ENCODE measurements at places on chromosomes 3 and 15. TPM values are rescaled to one million over a fixed set of nuclear protein-coding genes. Genes with fewer than 3 reads are reported as not detected.

Gene MKRN3
- total RNA-seq = 0.63 TPM

Gene NUP210
- total RNA-seq = 2.8 TPM

DNA sequence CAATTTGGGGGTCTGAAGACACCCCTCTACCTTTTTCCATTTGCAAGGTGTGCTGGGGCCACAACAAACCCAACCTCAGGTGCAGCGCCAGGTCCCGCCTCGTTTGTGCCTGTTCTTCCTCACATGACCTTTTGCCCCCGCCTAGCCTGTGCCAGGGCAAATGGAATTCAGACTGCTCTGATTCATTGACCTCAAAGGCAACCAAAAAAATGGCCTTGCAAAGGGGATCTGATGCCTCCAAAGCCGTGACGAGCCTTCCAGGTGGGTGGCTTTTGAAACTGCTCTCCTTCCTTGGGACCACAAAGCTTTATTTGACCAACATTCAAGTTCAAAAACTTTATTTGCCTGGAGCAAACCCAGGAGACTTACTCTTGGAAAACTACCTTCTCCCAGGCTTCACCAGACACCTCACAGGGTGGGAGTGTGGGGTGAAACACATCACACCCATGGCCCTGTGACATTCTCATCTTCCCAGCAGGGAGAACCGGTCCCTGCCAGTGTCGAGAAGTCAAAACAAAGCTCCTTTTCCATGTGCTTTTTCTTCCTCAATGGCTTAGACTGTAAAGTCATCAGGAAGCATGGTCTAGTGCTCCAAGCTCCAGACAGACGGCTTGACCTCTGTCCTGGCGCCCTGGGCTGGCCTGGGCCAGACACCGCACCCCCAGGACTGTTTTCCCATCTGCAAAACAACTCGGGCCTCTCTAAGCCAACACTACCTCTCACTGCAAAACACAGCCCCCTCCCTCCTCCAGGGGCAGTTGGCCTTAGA is 103.9 kb upstream of the HES1 start:
- H3K27me3 ChIP-seq = peaks cover 66% of the 10 kb centered on the region
- H3K27ac ChIP-seq = no peak overlapping the region
- no peaks in the 10 kb centered on the region for H3K4me1 ChIP-seq
- H3K36me3 ChIP-seq = no peaks in the 10 kb centered on the region
- no peak overlapping the region for H3K4me3 ChIP-seq

Gene TEX55
- total RNA-seq = not detected

Gene PDCD7
- total RNA-seq = 14.5 TPM

Gene ATP8B4
- 2.5 TPM for total RNA-seq

Gene SEMA4B
- 22.7 TPM for total RNA-seq

- no peaks in the 10 kb centered on the region for H3K27me3 ChIP-seq
- no peak for DNase-seq
- H3K27ac ChIP-seq = no peak overlapping the region
- no peaks in the 10 kb centered on the region for H3K36me3 ChIP-seq
- H3K4me3 ChIP-seq = no peak overlapping the region
Observed at GRCh38 chr15:75725719-75726607, 13.3 kb upstream of the CSPG4 start.

Gene PLCH1
- 0.85 TPM for total RNA-seq

Gene CCR8
- not detected for total RNA-seq

DNA sequence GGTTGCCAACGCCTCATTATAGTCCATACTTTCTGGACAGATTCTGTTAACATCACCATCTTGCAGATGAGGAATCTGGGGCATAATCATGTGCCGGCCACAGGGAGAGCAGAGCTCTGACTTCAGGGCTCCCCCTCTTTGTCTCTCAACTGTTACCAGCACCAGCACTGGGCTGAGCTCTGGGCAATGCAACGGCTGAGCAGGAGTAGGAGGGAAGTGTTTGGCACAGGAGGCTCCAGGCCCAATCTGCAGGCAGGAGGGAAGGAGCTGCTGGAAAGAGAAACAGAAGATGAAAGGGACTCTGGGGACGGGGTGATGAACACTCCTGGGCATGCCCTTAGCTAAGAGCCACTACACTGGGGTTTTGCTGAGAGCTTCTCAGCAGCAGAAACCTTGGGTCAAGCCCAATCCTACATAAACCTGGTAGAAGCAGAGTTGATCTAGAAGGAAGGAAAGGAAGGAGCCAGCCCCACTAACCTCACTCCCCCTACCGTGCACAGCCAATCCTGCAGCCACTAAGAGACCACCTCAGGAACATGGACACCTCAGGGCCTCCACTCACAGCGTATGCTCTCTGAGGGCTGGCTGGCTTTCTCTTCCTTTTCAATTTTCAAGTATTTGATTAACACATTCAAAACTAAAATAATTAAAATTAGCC is 73.1 kb upstream of the SPATA12 start:
- H3K27ac ChIP-seq = peak overlapping the region; percentile 25
- H3K27me3 ChIP-seq = no peaks in the 10 kb centered on the region
- H3K36me3 ChIP-seq = no peaks in the 10 kb centered on the region
- H3K4me1 ChIP-seq = peaks cover 33% of the 10 kb centered on the region
- DNase-seq = no peak
- no peak overlapping the region for H3K4me3 ChIP-seq

GRCh38 chr15:66884115-66884622 is 181.2 kb upstream of the SMAD3 start:
- H3K4me1 ChIP-seq = peaks cover 58% of the 10 kb centered on the region
- H3K4me3 ChIP-seq = no peak overlapping the region
- peak overlapping the region; percentile 92 for H3K27ac ChIP-seq
- no peak for DNase-seq

Gene DUOXA1
- total RNA-seq = 0.30 TPM

Gene ADAMTSL3
- total RNA-seq = 11.9 TPM

GRCh38 chr3:128484404-128485281 is 8.4 kb downstream of the GATA2 start:
- no peak for DNase-seq
- H3K27me3 ChIP-seq = peaks cover 100% of the 10 kb centered on the region
- H3K4me3 ChIP-seq = peak overlapping the region; percentile 81

DNA sequence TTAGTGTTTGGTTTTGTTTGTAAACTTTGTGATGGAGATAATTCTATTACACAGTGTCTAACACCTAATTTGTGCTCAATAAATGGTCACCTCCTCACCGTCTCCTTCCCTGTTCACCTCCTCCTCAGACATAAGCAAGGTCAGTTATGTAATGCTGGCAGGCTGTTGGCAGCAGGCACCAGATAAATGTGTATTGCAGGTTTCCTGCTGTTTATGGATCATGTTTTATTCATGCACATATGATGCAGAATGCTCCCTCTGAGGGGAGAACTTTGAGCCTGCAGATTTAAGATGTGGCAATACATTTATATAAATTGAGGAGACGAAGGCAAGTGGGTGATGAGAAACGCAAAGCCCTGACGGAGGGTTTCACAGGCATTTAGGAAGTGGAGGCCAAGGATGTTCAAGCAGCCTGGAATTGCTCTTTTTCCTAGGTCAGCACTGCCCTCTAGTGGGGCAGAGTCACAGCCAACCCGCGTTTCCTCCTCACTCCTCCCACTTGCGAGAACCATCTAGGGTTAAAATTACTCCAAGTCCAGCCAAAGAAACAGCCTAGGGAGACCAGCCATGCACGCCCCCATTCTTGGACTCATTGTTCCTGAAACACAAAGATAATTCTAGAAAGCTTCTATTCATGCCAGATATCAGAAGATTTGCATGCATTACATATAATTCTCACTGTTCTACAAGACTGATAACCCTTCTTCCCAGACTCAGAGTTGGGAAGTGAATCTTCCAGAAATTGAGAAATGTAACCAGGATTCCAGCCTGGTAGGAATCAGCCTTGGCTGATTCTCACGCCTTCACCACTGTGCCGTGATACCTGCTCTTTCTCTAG is 228.7 kb downstream of the SLCO3A1 start:
- peak overlapping the region; percentile 74 for H3K27ac ChIP-seq
- H3K36me3 ChIP-seq = no peaks in the 10 kb centered on the region
- H3K4me1 ChIP-seq = peaks cover 33% of the 10 kb centered on the region

DNA sequence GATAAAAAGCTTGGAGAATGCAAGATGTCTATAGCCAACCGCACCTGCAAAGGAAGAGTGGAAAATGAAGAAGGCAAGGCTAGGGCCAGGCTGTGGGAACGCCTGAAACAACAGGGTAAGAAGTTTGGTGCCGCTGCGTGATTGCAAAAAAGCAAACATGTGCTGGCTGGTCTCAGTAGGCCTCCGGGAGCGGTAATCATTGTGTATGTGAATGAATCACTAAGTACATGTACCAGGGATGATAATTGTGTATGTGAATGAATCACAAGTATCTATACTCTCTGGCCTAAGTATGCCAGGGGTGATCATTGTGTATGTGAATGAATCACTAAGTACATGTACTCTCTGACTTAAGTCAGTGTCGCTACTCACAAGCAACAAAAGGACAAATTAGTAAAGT is 40.3 kb upstream of the PARL start:
- no peak overlapping the region for H3K27ac ChIP-seq
- H3K4me3 ChIP-seq = no peak overlapping the region
- H3K4me1 ChIP-seq = no peaks in the 10 kb centered on the region
- no peaks in the 10 kb centered on the region for H3K27me3 ChIP-seq
- DNase-seq = no peak

DNA sequence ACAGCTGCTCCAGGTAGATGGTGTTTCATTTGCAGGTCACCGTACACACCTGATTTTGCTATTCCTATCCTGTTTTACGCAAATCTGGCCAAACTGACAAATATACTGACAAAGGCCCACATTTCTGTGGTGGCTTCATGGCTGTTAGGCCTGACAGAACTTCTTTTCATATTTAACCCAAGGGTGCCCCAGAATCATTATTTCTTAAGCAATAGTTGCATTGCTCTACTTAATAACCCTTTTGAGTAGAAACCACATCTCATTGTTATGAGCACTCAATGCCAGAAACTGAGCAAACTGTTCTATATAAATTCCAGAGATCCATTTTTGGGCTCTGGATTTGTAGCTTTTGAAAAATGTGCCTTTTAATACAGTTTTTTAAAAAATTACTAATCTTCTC is 19.4 kb downstream of the ASTE1 start:
- DNase-seq = no peak
- H3K4me1 ChIP-seq = no peaks in the 10 kb centered on the region
- peaks cover 69% of the 10 kb centered on the region for H3K36me3 ChIP-seq
- H3K27me3 ChIP-seq = no peaks in the 10 kb centered on the region
- no peak overlapping the region for H3K27ac ChIP-seq

DNA sequence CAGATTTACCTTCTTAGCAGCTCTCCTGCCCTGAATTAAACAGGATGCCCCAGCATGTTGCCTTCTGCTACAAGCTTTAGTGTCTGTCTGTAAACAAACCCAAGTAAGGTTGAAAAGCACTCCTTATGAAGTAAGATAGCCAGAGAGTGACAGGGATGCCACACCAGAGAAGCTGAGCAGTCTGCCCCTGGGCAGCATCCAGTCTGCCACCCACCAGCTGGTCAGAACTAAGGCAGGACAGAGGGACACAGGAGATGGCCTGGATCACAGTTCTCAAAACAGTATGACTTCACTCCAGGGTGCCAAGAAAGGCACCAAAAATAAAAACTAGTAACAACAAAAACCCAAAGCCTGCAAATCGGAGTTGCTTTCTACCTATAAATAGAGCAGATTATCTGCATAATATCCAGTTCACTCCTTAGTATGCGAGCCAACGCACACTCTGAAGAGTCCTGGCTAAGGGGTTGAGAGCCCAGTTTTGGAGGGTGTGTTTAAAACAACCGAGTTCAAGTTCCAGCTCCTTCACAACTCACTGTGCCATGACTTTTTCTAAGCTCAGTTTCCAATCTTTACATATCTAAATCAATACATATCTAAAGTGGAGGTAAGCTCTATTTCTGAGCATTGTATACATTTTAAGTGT is 198.9 kb downstream of the KCNMB2 start:
- H3K4me1 ChIP-seq = peaks cover 17% of the 10 kb centered on the region
- peak overlapping the region; percentile 42 for H3K27ac ChIP-seq
- no peaks in the 10 kb centered on the region for H3K36me3 ChIP-seq
- no peak for DNase-seq
- H3K27me3 ChIP-seq = no peaks in the 10 kb centered on the region

DNA sequence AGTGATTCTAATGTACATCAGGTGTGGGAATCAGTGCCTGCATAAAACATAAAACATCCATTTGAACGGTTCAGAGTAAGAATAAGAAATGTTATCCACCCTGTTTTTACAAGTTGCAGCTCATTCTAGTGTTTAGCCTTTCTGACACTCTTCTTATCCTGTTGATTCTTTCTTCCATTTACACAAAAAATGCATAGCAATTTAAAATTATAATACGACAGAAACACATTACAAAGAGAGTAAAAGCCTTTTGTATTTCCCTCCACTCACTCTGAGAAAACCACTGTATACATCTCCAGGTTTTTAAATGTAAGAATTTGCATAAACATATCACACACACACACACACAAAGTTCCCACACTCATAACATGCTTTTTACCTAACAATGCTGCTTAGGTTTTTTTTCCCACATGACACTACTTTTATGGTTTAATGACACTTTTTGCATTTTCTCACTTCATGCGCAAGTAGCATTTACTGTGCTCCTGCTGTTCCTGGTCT is 199.8 kb downstream of the CNTN6 start:
- H3K27ac ChIP-seq = no peak overlapping the region
- DNase-seq = no peak
- H3K27me3 ChIP-seq = no peaks in the 10 kb centered on the region
- H3K4me3 ChIP-seq = no peak overlapping the region
- H3K4me1 ChIP-seq = no peaks in the 10 kb centered on the region
- no peaks in the 10 kb centered on the region for H3K36me3 ChIP-seq

Gene GOLGA8J
- total RNA-seq = 0.41 TPM

Gene RTP4
- total RNA-seq = 0.93 TPM

DNA sequence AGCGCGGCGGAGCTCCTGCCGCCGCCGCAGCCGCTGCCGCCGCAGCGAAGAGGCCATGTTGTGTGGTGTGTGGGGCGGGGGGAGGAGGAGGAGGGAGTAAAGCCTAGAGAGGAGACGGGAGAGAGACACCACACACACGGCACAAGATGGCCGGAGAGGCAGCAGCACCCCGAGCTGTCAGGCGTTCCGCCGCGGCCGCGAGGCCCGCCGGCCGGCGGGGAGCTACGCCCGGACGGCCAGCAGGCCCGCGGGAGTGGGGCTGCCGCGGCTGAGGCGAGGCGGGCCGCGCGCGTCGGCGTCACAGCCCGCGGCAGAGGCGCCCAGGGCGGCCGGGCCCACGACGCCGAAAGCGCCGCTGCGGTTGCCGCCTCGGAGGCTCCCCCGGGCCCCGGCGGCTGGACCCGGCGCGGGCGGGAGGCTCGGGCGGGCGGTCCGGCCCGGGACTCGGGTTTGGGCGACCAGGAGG is 17.4 kb upstream of the CHD2 start:
- peak overlapping the region; percentile 99 for H3K27ac ChIP-seq
- peaks cover 13% of the 10 kb centered on the region for H3K36me3 ChIP-seq
- no peaks in the 10 kb centered on the region for H3K27me3 ChIP-seq
- peaks cover 75% of the 10 kb centered on the region for H3K4me1 ChIP-seq
- DNase-seq = no peak

DNA sequence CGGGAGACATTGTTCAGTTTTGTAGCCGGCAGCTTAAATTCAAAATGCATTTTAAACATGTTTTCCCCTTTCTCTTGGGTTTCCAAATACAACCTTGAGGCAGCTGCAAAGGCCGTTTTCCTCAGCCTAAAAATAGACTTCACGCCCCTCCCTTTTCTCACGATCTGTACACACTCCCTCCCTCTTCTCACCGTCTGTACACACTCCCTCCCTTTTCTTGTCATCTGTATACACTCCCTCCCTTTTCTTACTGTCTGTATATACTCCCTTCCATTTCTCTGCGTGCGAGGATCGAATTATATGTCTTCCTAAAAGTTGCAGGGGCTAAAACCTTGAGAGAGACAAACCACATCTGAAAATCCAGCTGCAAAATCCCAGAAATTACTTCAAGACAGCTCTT is 8.9 kb downstream of the MUC4 start:
- peak overlapping the region; percentile 44 for H3K4me3 ChIP-seq
- DNase-seq = no peak
- H3K27me3 ChIP-seq = peaks cover 40% of the 10 kb centered on the region
- peak overlapping the region; percentile 42 for H3K27ac ChIP-seq
- peaks cover 13% of the 10 kb centered on the region for H3K4me1 ChIP-seq
- no peaks in the 10 kb centered on the region for H3K36me3 ChIP-seq

Gene CRABP1
- not detected for total RNA-seq

Gene TMEM40
- 4.5 TPM for total RNA-seq
